ENCODE measurements at places on chromosomes 2 and 18.

GRCh38 chr18:42860011-42860410 is 255.5 kb downstream of the RIT2 start:
- DNase-seq, result no peak

- DNase-seq, result no peak
These were observed 51.6 kb downstream of the LDAH start for GRCh38 chr2:20771299-20771698.

- no peak for DNase-seq
These were observed 348.8 kb upstream of the SETBP1 start for GRCh38 chr18:44331656-44332570.

- DNase-seq, result no peak
These were observed 185.0 kb downstream of the CELF4 start for GRCh38 chr18:37380546-37381110.

DNA sequence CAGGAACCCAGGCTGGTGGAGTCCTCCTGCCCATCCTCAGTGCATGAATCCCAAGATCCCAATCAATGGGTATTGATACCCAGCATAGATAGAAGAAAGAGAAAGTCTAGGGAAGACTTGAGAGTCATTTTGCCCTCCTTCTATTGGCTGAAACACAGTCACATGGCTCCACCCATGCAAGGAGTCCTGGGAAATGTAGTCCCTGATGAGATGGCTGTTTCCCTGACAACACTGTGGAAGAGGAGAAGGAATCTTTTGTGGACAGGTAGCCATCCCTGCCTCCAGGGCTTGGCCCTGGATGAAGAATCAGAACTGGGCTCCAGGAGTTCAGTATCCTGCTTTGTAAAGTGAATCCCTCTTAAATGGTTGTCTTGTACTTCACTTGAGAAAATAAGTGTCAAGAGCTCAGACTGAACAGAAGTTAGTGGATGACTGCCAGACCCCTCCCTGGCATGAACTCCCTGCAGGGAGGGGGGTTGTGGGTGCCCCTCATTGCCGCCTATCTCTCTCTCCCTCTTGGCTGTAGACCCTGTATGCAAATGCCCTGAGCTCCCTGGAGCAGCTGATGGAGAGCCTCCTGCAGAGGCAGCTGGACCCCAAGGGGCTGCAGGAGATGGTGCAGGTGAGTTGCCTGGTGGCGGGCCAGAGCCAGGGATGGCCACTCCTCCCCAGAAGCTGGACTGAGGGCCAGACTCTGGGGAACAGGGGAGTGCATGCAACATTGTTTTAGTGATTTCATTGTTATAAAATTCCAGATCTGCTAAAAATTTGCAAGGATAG is 36.1 kb downstream of the MROH2A start:
- DNase-seq, result no peak

- DNase-seq, result no peak
These were observed 24.6 kb upstream of the SPP2 start for GRCh38 chr2:234025891-234026401.

DNA sequence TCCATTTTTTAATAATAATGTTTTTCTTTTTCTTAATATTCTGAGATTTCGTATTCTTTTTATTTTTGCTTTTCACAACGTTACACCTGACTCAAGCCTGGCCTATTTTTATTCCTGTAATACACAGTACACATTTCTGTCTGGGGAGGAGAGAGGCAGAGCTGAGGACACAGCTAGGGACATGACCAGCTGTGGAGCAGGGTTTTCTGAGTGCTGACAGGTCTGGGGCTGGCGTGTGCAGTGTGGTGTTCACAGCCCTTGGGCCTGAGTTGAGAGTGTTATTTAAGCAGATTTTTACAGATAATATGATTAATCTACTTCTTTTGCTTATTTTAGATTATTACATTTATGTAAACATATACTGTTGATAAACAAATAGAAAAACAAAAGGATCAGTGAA is 55.9 kb downstream of the ZAP70 start:
- DNase-seq, result no peak

- no peak for DNase-seq
These were observed 631.2 kb upstream of the SOX11 start for GRCh38 chr2:5060956-5061355.

DNA sequence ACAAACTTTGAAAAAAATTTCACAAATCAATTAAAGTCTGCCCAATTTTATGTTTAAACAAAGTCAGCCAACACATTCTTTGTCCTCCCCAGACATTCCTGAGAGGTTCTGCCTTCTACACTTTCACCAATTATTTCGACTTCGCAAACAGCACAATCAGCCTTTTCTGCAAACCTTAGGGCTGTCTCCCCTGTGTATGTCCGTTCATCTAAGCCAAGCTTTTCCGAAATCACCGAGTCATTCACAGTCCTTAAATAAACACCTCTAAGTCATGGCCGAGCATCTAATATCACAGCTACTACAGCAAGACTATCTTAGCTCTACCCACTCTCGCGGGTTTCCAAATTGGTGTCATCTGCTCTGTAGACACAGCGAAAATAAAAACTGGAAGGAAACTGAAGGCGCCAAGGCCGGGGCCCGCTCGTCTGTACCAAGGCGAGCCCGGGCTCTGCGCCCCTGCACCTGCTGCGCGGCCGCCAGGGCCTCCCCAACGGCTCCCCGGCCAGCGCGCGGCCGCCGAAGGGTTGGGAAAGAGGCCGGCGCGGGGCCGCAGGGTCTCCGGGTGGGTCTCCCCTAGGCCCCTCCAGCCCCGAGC is 730 bp downstream of the ODC1 start:
- no peak for DNase-seq

DNA sequence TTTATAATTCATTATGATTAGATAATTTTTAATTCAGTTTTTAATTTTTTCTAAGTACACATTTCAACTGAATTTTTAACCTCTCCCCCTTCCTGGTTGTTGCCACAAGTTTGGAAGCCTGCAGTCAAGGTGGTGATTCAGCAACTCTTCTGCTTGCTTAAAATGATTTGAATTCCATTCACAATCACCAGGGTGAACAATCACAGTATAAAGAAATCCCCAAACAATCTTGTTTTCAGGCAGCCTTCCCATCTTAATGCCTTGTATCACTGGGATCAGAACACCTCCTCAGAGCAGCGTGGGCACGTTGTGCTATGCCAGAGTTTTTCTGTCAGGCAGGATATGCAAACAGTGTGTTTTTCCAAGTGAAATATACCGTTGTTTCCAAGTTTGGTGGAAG is 46.7 kb upstream of the BARD1 start:
- no peak for DNase-seq

GRCh38 chr2:216163518-216163917 is 54.4 kb downstream of the XRCC5 start:
- no peak for DNase-seq

- DNase-seq, result no peak
These were observed 86.7 kb upstream of the ATL2 start for GRCh38 chr2:38463752-38464151.

DNA sequence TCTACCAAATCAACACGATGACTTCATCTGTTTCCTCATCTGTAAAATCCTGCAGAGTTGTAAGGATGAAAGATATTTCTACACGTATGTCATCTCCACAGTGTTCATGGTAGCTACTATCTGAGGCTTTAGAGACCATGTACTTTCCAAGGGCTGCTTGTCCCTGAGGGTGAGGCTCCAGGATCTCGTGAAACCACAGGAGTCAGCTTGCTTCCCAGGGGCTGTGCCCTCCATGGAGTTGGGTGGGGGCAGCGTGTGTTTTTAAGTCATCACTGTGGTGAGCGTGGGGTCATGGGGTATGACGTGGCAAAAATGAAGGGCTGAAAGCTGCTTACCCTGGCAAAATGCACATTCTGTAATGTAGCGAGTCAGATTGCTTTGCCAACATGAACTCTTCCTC is 81.6 kb downstream of the ASAP2 start:
- no peak for DNase-seq

GRCh38 chr2:100243631-100244030 is 78.7 kb downstream of the LONRF2 start:
- DNase-seq, result no peak

DNA sequence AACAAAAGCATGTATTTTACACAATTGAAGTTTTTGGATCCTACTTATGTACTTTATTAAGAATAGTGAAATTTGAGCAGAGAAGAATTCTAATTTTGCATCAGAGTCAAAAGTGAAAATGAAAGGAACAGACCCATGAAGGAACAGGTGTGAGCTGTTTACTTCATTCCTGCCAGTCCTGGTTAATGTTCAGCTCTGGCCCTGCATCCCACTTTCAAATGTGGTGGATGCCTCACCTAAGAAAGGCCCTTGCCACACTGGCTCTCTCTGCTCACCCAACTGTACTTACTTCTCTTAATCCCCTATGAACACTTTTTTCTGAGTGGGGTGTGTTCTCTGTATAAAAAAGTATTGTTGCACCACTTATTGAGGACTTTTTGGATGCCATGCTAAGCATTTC is 22.2 kb downstream of the FAM110C start:
- DNase-seq, result no peak

DNA sequence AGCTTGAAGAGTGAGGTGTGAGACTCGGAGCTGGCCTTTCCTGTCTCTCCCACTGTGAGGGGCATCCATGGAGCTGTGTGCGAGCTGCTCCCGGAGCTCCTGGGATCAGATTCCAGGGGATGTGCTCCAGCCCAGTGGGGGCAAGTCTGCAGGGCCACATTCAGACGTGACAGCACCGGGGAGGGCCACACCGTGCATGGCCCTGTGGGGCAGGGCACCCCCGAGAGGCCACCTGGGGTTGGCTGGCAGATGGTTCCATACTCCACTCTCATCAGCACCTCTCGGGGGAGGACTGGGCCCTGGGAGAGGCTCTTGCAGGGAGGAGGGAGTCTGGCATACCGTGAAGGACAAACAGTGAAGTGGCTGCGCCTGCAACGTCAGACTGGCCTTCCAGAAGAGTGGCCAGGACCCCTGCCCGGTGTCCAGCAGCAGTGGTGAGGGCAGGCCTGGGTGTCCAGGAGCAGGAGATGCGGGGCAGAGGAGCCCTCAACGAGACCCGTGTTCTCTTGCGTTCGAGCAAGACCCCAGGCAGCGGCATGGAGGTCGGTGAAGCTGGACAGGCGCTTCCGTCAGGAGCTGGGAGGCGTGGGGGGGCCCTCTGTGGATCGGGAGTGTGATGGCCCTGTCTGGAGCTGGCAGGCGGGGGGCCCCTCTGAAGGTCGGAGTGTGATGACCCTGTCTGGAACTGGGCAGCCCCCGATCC is 84.3 kb downstream of the ASB1 start:
- no peak for DNase-seq

DNA sequence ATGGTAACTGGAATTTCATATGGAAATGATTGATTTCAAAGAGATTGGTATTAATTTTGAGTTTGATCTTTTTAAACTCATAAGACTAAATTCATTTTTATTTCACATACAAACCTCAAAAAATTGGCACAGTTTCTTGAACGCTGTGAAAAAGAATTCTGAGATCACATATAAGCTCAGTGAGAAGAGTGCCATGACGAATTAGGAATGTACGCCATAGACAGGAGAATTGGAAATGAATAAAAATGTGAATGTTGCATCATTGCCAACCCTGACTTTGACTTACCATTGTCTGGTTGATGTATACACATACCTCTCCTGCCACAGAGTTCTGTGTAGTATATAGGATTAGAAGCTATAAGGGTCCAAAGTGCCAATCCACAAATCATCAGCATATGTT is 290.4 kb upstream of the ZC3H15 start:
- DNase-seq, result no peak

GRCh38 chr18:26875040-26875654 is 9.6 kb upstream of the AQP4 start:
- no peak for DNase-seq

- no peak for DNase-seq
These were observed 32.6 kb upstream of the CHMP1B start for GRCh38 chr18:11818486-11819203.

- DNase-seq, result no peak
These were observed 88.9 kb downstream of the MCFD2 start for GRCh38 chr2:46826569-46827245.

- DNase-seq, result no peak
These were observed 33.1 kb downstream of the RAMP1 start for GRCh38 chr2:237892478-237892877.

- DNase-seq, result no peak
These were observed 1386.5 kb downstream of the RPIA start for GRCh38 chr2:90077948-90078347.

- no peak for DNase-seq
These were observed 291.0 kb upstream of the CDH19 start for GRCh38 chr18:66894851-66895250.

All from stimulated activated CD4-positive, alpha-beta T cell treated with anti-CD3 and anti-CD28 coated beads, Interleukin-12 subunit alpha, Interleukin-12 subunit beta, amount 100 ng/mL, for 24 hours (primary cell).